Vagina (tissue), 2 donors: ENCODE measurements at places on chromosomes 4 and X.

DNA sequence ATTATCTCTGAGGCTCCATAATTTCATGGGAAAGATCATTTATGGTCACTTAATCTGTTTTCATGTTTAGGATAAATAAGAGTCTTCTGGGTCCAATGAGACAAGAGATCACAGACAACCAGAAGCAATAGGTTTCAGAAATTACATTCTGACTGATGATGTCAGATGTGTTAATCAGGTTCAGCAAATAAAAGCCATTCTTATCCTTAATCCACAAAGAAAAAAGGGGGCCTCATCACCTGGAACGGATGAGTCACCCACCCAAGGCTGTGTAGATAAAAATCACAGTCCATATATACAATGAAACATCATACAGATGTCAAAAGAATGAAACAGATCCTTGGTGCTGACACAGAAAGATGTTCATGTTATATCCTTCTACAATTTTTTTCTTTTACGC lies 36.6 kb downstream of the SYTL4 start:
- H3K27ac ChIP-seq, result no peak overlapping the region
- H3K36me3 ChIP-seq, result no peaks in the 10 kb centered on the region
- DNase-seq, result no peak
- H3K4me1 ChIP-seq, result no peaks in the 10 kb centered on the region
- no peak overlapping the region for H3K4me3 ChIP-seq
- no peaks in the 10 kb centered on the region for H3K27me3 ChIP-seq

DNA sequence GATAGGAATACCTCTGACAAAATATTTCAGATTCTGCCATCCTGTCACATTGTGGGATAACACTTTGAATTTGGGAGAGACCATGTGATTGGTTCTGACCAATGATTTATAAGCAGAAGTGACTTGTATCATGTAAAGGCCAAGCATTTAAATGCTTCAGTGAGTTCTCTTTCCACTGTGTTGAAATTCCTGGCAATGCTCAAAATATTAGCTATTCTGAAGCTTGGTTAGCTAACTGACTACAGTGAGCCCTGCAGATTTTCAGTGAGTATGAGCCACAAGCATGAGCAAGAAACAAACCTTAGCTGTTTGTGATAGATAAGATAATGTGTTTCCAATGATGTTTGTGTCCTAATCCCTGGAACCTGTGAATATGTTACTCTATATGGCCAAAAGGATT lies 562.8 kb upstream of the AADAT start:
- no peaks in the 10 kb centered on the region for H3K36me3 ChIP-seq
- no peaks in the 10 kb centered on the region for H3K4me1 ChIP-seq
- DNase-seq, result no peak
- no peak overlapping the region for H3K27ac ChIP-seq

- H3K27ac ChIP-seq, result no peak overlapping the region
- H3K4me1 ChIP-seq, result no peaks in the 10 kb centered on the region
- H3K4me3 ChIP-seq, result no peak overlapping the region
- no peak for DNase-seq
Measured at GRCh38 chr4:115353370-115353769, 239.9 kb upstream of the NDST4 start.

GRCh38 chrX:34426334-34426733 lies 230.8 kb downstream of the TMEM47 start:
- no peak overlapping the region for H3K27ac ChIP-seq
- H3K4me3 ChIP-seq, result no peak overlapping the region
- no peaks in the 10 kb centered on the region for H3K36me3 ChIP-seq
- H3K27me3 ChIP-seq, result no peaks in the 10 kb centered on the region
- no peak for DNase-seq

GRCh38 chrX:637660-638481 lies 7.3 kb downstream of the SHOX start:
- no peaks in the 10 kb centered on the region for H3K36me3 ChIP-seq
- peak; percentile 82 for DNase-seq
- H3K27me3 ChIP-seq, result peaks cover 6% of the 10 kb centered on the region
- H3K4me3 ChIP-seq, result no peak overlapping the region

- H3K4me3 ChIP-seq, result no peak overlapping the region
- no peaks in the 10 kb centered on the region for H3K36me3 ChIP-seq
- no peak for DNase-seq
- no peaks in the 10 kb centered on the region for H3K4me1 ChIP-seq
Measured at GRCh38 chr4:166198516-166199310, 325.7 kb downstream of the TLL1 start.
